ENCODE measurements at places on chromosomes 12 and 14. TPM values are rescaled to one million over a fixed set of nuclear protein-coding genes. Genes with fewer than 3 reads are reported as not detected.
A peak's percentile ranks its signal among the peaks of the same experiment; 100 is the strongest.

The SLC2A14 gene
- total RNA-seq: not detected

The MED13L gene
- 54.6 TPM for total RNA-seq

DNA sequence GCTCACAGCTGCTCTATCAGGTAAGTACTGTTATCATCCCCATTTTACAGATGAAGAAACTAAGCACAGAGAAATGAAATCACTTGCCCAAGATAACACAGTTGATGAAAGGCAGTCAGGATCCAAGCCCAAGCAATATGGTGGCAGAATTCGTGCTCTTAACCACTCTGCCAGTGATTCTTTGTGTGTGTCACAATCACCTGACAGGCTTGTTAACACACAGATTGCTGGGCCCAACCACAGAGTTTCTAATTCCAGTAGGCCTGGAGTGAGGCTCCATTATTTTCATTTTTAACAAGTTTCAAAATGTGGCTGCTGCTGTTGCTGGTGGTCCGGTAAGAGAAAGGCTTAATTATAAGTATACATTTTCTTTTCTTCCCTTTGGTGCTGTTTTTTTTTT, 134.2 kb downstream of the TGFB3 start:
- DNase-seq: no peak

The TMEM179 gene
- 0.53 TPM for total RNA-seq

GRCh38 chr14:73784181-73784987, 67.2 kb upstream of the PTGR2 start:
- DNase-seq: no peak

The GPR84 gene
- total RNA-seq: not detected

The SH2B3 gene
- 231 TPM for total RNA-seq

GRCh38 chr14:63203618-63204406, 431 bp upstream of the RHOJ start:
- peak; percentile 95 for DNase-seq

- no peak for DNase-seq
These were observed 37.2 kb upstream of the GPR132 start for GRCh38 chr14:105102361-105102870.

- no peak for DNase-seq
These were observed 80.5 kb downstream of the BCL11B start for GRCh38 chr14:99191395-99192027.

- no peak for DNase-seq
These were observed 145.2 kb upstream of the TMCC3 start for GRCh38 chr12:94795520-94795919.

The RPL10L gene
- total RNA-seq: not detected

The RNASE1 gene
- 387 TPM for total RNA-seq

- DNase-seq: peak; percentile 85
These were observed 6.3 kb upstream of the LTBP2 start for GRCh38 chr14:74618078-74618952.

GRCh38 chr12:106974511-106974910, 12.4 kb downstream of the MTERF2 start:
- DNase-seq: no peak

DNA sequence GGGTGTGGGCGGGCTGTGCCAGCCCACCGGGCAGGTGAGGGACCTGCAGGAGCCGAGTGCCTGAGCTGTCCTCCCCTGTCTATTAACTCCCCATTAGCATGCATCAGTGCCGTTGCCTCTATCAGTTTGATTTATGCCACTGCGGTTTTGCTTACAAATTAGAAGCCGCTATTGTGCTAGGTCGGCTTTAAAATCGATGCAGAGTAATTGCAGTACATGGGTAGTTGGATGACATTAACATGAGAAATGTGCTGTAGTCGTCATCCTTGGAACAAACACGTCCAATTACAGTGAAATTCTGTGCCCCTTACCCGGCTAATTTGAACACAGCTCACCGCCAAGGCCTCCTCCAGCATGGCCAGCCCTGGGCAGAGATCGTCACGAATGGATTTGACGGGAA, 145.8 kb downstream of the TSPAN9 start:
- DNase-seq: no peak

DNA sequence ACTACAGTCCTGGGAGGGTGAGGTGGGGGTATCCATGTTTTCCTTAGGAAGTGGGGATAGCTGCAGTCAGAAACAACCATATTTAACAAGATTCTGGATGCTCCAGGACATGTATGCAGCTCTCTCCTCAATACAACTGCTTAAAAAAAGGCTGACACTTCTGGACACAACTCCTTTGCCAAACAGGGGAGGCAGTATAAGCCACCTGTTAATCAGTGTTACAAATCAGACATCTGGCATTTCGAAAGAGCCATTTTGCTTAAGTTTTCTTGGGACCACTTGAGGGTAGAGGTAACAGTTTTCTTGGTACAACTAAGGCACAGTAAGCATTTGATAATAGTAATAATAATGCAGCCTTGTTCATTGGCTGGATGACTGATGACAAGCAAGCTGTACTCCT, 47.1 kb downstream of the RPGRIP1 start:
- no peak for DNase-seq

- DNase-seq: no peak
These were observed 253.1 kb downstream of the BCAT1 start for GRCh38 chr12:24695657-24696329.

GRCh38 chr12:21129906-21130305, 1.1 kb upstream of the SLCO1B1 start:
- no peak for DNase-seq

DNA sequence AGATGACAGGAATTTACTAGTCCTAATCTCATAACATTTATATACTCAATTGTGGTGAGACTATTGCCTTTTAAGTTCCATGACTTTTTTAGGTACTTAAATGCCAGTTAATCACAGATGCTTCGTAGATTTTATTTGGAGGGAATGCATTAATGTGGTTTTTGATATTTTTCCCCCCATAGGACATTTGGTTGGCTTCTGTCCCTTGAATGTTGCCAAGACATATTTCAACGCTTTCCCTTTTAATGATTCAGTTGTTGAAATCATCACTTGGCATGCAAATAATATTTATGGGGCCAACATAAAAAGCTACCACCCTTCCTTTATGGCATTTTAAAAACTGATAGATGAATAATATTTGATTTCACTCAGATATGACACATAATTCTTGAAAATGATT, 172.1 kb downstream of the ACSS3 start:
- DNase-seq: no peak

DNA sequence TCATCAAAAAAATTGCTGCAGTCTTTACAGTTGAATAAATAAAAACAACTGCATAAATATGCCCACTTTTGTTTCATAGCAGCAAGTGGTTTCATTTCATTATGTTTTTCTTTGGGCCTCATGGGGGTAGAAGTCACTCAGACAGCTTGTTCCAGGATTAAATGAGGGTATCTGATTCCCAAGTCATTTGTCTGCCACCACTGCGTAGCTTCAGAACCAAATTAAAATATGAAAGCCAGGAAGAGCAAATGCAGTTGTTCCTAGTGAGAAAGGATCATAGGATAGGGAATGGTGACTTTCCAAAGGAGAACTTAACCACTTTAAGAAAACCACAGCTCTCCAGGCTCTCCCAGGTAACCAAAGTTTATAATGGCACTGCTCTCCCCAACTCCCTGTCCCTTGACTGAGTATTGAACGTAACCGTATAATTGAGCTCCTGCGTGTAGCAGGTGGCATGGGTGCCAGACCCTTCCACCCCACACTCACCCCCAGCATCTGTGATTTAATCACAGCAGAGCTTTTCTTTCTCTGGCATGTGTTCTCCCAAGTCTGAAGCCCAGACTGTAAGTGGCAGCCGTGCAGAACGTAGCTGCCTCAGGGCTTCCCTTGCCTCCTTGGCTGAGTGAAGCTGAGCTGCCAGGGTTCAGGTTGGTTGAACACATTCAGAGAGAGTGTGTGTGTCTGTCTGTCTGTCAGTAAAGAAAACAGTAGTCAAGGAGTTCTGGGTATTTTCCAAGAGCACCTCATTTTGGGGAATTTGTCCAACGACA, 11.3 kb upstream of the KCNH3 start:
- no peak for DNase-seq

- DNase-seq: no peak
These were observed 122.0 kb downstream of the TGFB3 start for GRCh38 chr14:75859746-75860145.

The PXMP2 gene
- 21.6 TPM for total RNA-seq

- no peak for DNase-seq
These were observed 145.4 kb upstream of the PLEKHG7 start for GRCh38 chr12:92557422-92557724.

DNA sequence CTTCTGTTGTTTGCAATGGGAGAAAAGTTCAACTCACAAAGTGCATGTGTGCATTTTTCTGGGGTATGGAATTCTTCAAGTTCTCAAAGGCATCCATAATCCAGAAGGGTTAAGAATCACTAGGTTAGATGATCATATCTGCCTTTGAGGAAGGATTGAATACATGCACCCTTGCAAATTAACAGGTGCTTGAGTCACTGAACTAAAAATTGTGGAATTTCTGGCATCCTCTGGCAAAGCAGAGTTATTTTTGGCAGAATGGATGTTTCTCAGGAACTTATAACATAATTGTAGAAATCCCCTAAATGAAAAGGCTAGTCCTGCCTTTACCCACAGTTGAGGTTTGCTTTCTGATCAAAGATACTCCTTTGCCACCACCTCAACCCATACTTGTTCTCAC, 136.5 kb upstream of the DYRK2 start:
- DNase-seq: no peak

GRCh38 chr14:102525219-102525928, 15.8 kb upstream of the ANKRD9 start:
- DNase-seq: no peak

GRCh38 chr14:92555465-92556111, 42.0 kb downstream of the RIN3 start:
- no peak for DNase-seq

GRCh38 chr14:104693482-104694431, 4.3 kb downstream of the INF2 start:
- no peak for DNase-seq

DNA sequence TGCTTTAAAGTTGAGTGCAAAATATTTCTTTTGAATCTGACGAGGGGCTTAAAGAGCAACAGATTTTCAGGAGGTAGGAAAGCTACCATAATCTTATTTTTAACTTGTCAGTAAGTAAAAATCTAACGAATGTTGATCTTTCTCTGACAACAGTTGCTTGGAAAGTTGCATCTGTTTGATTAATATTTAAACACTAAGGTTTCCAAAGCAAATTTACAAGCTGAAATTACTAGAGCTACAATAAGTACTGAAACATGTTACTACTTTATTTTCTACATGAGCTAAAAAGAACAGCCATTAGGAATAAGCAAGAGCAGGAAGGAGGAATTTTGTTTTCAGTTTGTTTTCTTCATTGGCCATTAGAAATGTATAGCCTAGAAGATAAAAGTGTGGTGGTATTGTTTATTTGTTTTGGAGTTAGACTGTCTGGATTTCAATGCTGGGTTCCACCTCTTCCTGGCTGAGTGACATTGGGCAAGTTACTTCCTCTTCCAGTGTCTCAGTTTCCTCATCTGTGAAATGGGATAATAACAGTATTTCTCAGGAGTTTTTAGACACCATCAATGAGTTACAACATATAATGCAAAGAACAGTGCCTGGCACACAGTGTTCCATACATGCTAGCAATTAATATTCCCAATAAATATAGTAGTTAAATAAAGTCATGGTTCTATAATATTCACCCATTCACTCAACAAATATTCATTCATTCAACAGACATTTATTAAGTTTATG, 87.9 kb upstream of the FLRT2 start:
- DNase-seq: no peak

DNA sequence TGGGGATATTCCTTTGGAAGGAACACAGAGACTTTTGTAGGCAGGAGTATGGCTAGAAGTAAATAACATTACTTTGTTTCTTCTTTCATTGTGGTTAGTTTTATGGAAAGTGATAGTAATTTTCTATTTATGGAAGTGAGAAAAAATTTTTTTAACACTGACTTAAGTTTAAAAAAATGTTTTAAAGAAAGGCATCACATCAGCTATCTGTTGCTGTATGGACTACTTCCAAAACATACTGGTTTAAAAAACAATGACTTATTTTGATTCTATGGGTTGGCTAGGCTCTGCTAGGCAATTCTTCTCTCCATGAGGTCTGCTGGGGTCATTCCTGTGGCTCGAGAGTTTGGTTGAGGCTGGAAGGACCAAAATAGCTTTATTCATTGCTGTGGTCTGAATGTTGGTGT, 31.7 kb upstream of the SLC38A2 start:
- no peak for DNase-seq

- no peak for DNase-seq
These were observed 50.7 kb downstream of the TPCN1 start for GRCh38 chr12:113271853-113272561.

- no peak for DNase-seq
These were observed 10.1 kb downstream of the FGF6 start for GRCh38 chr12:4435537-4435936.

The CIPC gene
- 19.0 TPM for total RNA-seq

The IL23A gene
- total RNA-seq: not detected

DNA sequence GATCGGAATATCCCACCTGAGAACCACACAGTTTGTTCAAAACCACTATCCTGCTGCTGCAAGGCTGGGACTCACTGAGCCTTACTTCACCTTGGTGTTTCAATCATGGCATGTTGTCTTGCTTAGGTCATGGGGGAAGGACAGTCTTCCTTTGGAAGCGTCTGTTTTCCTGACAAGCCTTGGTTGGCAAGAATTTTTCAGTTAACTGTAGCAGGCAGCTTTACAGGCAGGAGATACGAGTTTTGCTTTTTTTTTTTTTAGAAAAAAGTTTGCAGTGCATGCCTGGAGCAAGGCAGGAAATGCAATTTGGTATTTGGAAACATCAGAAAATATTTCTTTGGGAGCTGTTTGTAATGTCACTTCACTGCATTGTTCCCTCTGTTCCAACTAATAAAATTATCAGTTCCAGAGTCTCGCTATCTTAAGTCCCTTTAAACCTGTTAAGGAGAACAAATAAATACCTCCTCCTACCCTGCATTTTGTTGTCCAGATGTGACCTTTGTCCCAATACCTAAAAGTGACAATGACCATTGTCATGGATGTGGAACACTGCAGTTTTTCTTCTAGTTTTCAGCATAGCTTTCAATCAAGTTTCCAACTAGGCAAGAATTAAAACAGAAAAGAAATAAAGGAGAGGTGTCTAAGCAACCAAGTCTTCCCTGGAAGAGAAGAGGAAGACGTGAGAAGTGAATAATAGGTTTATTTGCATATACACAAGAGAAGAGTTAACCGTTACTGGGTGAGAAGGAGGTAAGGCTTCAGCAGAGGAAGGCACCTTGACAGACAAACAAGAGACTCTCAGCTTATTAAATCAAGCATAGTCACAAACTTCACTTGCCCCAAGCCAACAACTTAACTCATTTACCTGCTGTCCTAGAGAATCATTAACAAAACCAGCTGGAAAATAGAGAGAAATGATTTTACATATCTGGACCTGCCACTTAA, 71.4 kb upstream of the ACTN1 start:
- DNase-seq: no peak

All from glomerular endothelial cell (primary cell).